ENCODE measurements at places on chromosomes 7 and 10. TPM values are rescaled to one million over a fixed set of nuclear protein-coding genes. Genes with fewer than 3 reads are reported as not detected.

DNA sequence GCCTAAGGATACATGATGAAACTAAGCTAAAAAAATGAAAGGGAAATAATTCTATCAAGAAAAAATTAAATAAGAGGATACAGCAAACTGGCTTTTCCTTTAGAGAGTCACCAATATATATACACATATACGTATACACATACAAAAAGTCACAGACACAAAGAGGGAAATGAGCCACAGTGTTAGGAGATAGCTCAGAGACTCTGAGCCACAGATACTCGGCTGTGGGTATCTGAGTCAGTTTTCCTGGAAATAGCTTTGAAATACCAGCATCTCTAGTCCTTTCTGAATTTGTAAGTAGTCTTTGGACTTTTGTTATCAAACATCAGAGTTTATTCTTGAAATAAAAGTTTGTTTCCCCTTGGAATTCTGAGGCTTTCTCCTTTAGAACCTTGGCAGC is 111.8 kb downstream of the TBXAS1 start:
- H3K36me3 ChIP-seq: no peaks in the 10 kb centered on the region
- DNase-seq: no peak
- no peak overlapping the region for H3K27ac ChIP-seq
- peaks cover 17% of the 10 kb centered on the region for H3K27me3 ChIP-seq
- no peak overlapping the region for H3K4me3 ChIP-seq

DNA sequence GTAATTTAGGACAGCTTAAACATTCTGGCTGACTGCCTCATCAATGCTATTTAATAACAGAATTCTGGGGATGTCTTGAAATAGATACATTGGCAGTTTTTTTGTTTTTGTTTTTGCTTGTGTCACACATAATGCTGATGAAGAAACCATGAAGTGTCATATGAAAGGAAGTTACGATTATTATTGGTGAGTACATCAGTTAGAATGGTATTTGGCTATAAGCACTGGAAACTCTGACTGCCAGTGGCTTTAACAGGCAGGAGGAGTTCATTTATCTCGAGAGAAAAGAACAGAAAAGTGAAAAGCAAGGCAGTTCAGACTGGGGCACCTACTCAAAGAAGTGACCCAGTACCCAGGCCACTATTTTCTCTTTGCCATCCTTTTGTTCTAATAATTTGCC is 18.1 kb downstream of the LSM8 start:
- no peaks in the 10 kb centered on the region for H3K36me3 ChIP-seq
- H3K4me3 ChIP-seq: no peak overlapping the region
- H3K4me1 ChIP-seq: no peaks in the 10 kb centered on the region
- H3K27ac ChIP-seq: no peak overlapping the region

The TRUB1 gene
- 23.0 TPM for total RNA-seq

The ASB4 gene
- not detected for total RNA-seq

The CRYGN gene
- not detected for total RNA-seq

DNA sequence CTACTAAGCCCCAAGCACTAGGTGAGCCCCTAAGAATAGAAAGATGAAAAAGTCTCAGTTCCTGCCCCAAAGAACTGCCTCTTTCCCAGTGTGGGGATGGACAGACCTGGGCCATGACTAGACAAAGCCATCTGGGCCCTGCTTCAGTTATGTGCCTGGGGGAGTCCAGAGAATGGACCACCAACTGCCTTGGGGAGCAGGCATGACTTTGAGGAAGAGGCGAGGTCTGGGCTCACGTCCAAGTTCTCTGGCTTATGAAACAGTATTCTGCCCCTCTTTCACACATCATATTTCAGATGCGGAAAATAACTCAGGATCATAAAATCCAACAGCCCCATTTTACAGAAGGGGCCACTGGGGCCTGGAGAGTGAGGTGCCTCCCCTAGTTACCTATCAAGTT is 80.3 kb downstream of the PLXNA4 start:
- H3K27ac ChIP-seq: no peak overlapping the region
- no peaks in the 10 kb centered on the region for H3K27me3 ChIP-seq
- DNase-seq: no peak
- H3K4me1 ChIP-seq: no peaks in the 10 kb centered on the region
- H3K36me3 ChIP-seq: no peaks in the 10 kb centered on the region
- no peak overlapping the region for H3K4me3 ChIP-seq

GRCh38 chr7:27175626-27176523 is 1.8 kb upstream of the HOXA10 start:
- DNase-seq: no peak
- peaks cover 8% of the 10 kb centered on the region for H3K4me1 ChIP-seq
- peaks cover 95% of the 10 kb centered on the region for H3K27me3 ChIP-seq
- no peaks in the 10 kb centered on the region for H3K36me3 ChIP-seq
- H3K4me3 ChIP-seq: no peak overlapping the region
- H3K27ac ChIP-seq: no peak overlapping the region

The LRRC4 gene
- total RNA-seq: 4.5 TPM

GRCh38 chr10:62744136-62744535 is 60.4 kb upstream of the ADO start:
- no peaks in the 10 kb centered on the region for H3K36me3 ChIP-seq
- H3K27me3 ChIP-seq: no peaks in the 10 kb centered on the region
- H3K4me1 ChIP-seq: no peaks in the 10 kb centered on the region
- no peak overlapping the region for H3K27ac ChIP-seq
- H3K4me3 ChIP-seq: no peak overlapping the region
- peak; percentile 42 for DNase-seq

The CUZD1 gene
- total RNA-seq: 0.17 TPM

The RHOBTB1 gene
- 46.5 TPM for total RNA-seq

- no peak for DNase-seq
- H3K4me3 ChIP-seq: no peak overlapping the region
Measured at GRCh38 chr10:50627896-50628295, 4.1 kb upstream of the SGMS1 start.

GRCh38 chr10:79020015-79020491 is 48.7 kb upstream of the ZMIZ1 start:
- H3K4me1 ChIP-seq: no peaks in the 10 kb centered on the region
- H3K27ac ChIP-seq: no peak overlapping the region
- DNase-seq: no peak
- no peak overlapping the region for H3K4me3 ChIP-seq

- no peak overlapping the region for H3K27ac ChIP-seq
- H3K36me3 ChIP-seq: no peaks in the 10 kb centered on the region
- H3K4me1 ChIP-seq: peaks cover 5% of the 10 kb centered on the region
- H3K4me3 ChIP-seq: no peak overlapping the region
Measured at GRCh38 chr10:110700947-110701616, 56.9 kb downstream of the RBM20 start.

The AKR1C4 gene
- not detected for total RNA-seq

DNA sequence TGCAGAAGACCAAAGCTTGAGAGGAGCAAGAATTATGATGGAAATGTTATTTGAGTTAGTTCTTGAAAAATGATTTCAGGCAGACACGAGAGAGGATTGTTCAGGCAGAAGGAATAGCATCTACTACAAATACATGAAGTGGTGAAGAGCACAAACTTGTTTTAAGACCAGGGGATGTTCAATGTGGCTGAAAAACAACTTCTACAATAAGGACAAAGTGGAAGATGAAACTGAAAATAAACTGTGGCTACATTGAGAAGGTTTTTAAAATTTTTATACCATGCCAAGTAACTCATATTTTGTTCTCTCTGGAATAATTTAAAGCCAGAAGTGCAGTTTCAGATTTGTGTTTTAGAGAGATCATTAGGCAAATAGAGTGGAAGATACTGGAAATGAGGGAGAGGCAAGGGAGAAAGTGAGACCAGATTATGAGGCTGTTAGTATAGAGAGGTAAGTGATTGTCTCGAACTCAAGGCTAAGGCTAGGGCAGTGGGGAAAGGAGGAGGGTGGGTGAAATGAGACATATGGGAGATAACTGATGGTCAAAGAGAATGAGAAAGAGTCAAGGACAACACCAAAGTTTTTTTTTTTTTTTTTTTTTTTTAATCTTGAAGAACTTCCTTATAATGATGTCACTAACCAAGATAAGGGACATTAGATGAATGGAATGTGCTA is 115.4 kb downstream of the MDFIC start:
- no peak overlapping the region for H3K4me3 ChIP-seq
- H3K27ac ChIP-seq: no peak overlapping the region
- H3K36me3 ChIP-seq: no peaks in the 10 kb centered on the region
- no peaks in the 10 kb centered on the region for H3K27me3 ChIP-seq

The ASIC3 gene
- total RNA-seq: 5.9 TPM

DNA sequence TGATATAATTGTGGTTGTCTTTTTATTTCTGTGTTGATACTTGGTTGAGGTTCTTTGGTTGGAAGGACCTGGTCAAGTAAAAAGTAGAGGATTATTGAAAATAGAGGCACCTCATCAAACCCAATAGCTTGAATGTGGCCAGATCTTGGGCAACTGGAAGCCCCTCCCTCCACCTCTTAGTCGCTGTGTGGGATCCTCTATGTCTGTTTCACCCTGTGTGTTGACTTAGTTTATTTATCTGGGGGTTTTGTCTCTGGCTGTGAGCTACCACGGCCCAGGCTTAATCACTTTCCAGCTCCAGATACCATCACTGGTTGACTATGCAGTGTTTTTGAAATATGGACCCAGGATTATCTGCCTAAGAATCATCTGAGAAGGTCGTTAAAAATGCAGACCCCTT is 58.3 kb downstream of the AP3M1 start:
- DNase-seq: no peak
- H3K4me1 ChIP-seq: no peaks in the 10 kb centered on the region
- H3K27me3 ChIP-seq: no peaks in the 10 kb centered on the region
- peaks cover 85% of the 10 kb centered on the region for H3K36me3 ChIP-seq
- no peak overlapping the region for H3K4me3 ChIP-seq

DNA sequence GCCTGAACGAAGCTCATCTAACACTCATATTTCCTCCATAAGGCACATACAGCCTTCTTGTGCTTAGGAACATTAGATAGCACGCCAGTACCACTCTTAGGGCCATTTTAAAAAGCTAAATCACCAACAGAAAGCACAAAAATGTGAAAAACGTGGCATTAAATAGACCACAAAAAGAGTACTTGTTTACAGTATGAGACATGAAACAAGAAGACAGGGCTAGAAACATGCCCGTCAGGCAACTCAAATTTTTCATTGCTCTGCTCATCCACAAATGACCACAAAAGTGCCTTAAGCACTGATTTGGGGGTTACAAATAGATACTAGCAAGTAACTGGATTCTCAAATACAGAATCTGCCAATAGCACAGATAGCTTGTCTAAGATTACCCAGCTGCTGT is 67.8 kb downstream of the ELMO1 start:
- no peak overlapping the region for H3K4me3 ChIP-seq
- no peaks in the 10 kb centered on the region for H3K36me3 ChIP-seq
- no peak for DNase-seq
- no peak overlapping the region for H3K27ac ChIP-seq

The MYL7 gene
- total RNA-seq: 60.0 TPM

The CRTAC1 gene
- 2.6 TPM for total RNA-seq

DNA sequence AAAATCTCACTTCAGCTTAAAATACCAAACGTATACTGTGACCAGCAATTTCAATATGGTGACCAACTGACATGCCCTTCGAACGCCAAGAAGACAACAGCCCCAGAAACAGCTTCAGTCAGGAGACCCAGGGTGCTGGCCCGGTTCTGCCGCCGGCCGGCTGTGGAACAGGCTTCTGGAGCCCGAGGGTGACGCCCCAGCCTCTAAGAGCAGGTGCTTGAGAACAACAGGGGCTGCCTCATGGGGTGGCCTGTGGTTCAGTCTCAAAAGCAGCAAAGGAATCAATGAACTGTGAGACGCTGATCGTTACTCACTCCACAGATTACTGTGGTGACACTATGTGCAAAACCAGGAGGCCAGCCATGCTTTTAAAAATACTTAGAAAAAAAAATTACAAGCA is 17.3 kb downstream of the GPER1 start:
- H3K27ac ChIP-seq: no peak overlapping the region
- DNase-seq: no peak
- H3K4me3 ChIP-seq: no peak overlapping the region
- no peaks in the 10 kb centered on the region for H3K36me3 ChIP-seq
- no peaks in the 10 kb centered on the region for H3K27me3 ChIP-seq

DNA sequence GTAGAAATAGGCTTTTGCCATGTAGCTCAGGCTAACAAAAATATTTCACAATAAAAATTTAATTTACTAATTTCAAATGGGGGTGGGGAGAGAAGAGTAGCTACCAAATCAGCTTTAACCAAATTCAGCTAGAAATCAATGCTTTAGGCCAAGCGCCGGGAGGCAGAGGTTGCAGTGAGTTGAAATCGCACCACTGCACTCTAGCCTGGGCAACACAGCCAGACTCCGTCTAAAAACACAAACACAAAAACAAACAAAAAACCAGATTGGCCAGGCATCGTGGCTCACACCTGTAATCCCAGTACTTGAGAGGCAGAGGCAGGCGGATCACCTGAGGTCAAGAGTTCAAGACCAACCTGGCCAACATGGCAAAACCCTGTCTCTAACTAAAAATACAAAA is 9.4 kb downstream of the UBE2H start:
- peaks cover 2% of the 10 kb centered on the region for H3K36me3 ChIP-seq
- no peaks in the 10 kb centered on the region for H3K27me3 ChIP-seq
- no peak overlapping the region for H3K4me3 ChIP-seq
- H3K4me1 ChIP-seq: peaks cover 9% of the 10 kb centered on the region
- H3K27ac ChIP-seq: no peak overlapping the region
- no peak for DNase-seq

- DNase-seq: peak; percentile 75
- no peak overlapping the region for H3K4me3 ChIP-seq
- no peaks in the 10 kb centered on the region for H3K36me3 ChIP-seq
- peak overlapping the region; percentile 65 for H3K27ac ChIP-seq
- peaks cover 20% of the 10 kb centered on the region for H3K4me1 ChIP-seq
Measured at GRCh38 chr10:7107285-7107684, 303.5 kb downstream of the SFMBT2 start.

- H3K4me1 ChIP-seq: peaks cover 7% of the 10 kb centered on the region
- no peak for DNase-seq
Measured at GRCh38 chr7:2279896-2280295, 34.3 kb downstream of the SNX8 start.

DNA sequence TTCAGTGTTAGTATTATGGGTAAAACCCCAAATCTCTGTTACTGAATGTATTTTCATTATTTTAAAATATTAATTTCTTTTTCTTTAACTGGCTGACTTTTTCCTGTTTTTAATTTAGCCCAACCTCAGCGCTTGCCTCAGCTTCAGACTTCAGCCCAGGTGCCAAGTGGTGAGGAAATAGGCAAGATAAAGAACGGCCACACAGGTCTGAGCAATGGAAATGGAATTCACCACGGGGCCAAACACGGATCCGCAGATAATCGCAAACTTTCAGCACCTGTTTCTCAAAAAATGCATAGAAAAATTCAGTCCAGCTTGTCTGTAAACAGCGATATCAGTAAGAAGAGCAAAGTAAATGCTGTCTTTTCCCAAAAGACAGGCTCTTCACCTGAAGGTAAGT is 57.5 kb downstream of the MDFIC start:
- no peak overlapping the region for H3K27ac ChIP-seq
- peaks cover 3% of the 10 kb centered on the region for H3K4me1 ChIP-seq
- DNase-seq: peak; percentile 86
- no peak overlapping the region for H3K4me3 ChIP-seq

DNA sequence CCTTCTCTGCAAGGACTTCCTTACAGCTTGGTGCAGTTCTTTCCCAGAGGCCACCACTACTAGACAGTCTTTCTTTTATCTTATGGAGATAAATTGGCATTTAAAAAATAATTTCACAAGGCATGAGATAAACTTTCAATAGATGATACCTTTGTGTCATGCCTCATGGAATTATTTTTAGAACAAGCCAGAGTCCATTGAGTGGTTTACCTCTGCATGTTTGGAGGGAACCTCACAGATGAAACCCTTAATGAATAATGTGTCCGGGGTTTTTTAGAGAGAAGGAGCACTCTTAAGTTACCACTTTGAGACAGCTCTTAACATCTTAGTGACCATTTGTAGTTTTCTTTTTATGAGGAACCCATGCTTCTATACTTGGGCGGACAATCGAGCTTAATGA is 17.2 kb downstream of the NODAL start:
- no peaks in the 10 kb centered on the region for H3K4me1 ChIP-seq
- no peak for DNase-seq
- H3K36me3 ChIP-seq: peaks cover 52% of the 10 kb centered on the region
- no peak overlapping the region for H3K27ac ChIP-seq
- no peaks in the 10 kb centered on the region for H3K27me3 ChIP-seq
- no peak overlapping the region for H3K4me3 ChIP-seq

Data from astrocyte (in vitro differentiated cells and primary cell).